ENCODE measurements at places on chromosomes 3 and 15.

GRCh38 chr3:52495777-52496602 lies 852 bp downstream of the STAB1 start:
- DNase-seq, result no peak

- no peak for DNase-seq
Measured at GRCh38 chr3:193560870-193561269, 6.2 kb upstream of the ATP13A4 start.

GRCh38 chr15:38217191-38217595 lies 35.4 kb upstream of the SPRED1 start:
- DNase-seq, result no peak

GRCh38 chr3:122996038-122996580 lies 31.5 kb downstream of the SEMA5B start:
- no peak for DNase-seq

- DNase-seq, result no peak
Measured at GRCh38 chr3:143280984-143281383, 161.4 kb downstream of the CHST2 start.

DNA sequence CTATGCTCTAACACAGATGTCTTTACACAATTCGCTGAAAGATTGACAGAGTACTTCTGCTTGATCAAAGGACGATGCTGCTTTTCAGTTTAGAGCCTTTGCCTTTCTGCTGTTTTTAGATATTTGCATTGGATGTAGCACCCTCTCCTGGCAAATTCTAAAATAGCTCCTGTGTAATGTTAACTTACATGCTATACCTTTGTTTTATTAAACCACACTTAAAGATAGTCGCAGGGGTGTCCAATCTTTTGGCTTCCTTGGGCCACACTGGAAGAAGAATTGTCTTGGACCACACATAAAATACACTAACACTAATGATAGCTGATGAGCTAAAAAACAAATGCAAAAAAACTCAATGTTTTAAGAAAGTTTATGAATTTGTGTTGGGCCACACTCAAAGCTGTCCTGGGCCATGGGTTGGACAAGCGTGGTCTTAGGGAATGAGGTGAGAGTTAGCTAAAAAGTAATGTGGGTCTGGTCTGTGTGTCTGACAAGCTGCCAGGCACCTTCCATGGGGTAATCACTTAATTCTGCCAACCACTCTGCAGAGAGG lies 62.9 kb downstream of the ATG7 start:
- DNase-seq, result peak; percentile 33

DNA sequence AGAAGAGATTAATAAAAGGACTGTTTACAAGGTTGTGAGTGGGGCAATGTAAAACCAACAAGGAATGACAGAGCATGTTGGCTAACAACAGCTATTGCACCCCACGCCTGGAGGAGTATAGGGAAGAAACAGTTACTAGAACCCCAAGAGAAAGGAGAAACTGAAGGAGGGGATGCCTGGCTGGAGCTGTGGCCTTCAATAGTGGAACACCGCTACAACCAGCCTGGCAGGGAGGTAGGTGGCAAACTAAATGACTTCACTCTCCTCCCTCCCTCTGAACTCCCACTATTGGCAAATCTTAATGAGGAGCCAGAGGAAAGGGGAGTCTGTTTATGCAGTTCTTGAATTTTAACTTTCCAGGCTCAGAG lies 7.2 kb upstream of the CD47 start:
- no peak for DNase-seq

DNA sequence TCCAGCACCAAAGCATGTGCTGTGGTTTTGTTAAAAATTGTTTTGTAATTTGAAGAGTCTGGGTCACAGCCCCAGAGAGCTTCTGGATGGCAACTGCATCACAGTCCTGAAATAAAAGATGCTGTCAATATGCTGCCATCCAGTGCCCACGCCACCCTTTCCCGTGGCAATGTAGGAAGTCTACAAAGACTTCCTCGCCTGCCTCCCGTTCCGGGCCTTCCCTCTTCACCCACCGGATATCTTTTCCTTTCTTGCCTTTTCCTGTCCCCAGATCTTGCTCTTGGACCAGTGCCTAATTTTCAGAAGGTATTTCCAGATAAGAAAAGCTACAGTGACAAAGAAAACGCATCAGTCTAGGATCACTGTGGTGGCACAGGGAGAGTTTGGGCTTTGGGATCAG lies 85.3 kb upstream of the RNU6-1 start:
- DNase-seq, result no peak

DNA sequence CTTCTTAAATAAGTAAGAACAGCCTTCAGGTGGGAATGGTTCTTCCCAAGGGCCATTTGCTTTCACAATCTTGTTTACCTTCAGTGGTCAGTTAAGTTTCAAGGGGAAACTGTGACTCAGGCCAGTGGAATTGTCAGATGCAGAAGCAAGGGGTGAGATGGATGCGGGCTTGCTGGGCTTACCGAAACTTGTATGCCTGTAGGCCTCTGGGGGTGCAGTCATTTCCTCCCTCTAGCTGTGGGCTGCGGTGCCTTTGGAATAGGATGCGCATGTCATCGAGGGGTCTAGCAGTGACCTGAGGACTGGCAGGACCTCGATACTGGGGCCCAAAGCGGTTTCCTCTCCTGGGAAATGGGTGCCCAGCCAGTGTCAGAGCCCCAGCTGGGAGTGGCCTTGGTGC lies 121.6 kb downstream of the EEFSEC start:
- peak; percentile 53 for DNase-seq

DNA sequence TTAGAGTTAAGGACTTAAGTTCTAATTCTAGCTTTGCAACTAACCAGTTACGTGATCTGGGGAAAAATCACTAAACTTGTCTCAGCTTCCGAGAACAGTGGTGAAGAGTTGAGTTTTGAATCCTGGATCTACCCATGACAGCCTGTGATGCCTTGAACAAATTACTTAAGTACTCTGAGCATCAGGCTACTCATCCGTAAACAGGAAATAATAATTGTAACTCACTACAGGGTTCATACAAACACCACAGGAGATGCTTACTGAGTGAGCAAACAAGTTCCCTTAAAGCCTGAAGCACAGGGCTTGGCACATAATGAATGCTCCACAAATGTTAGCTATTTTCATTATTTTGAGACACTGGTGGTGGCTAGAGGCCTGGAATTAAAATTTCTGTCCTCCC lies 158.8 kb downstream of the ERC2 start:
- no peak for DNase-seq

GRCh38 chr3:142053244-142053643 lies 96.1 kb downstream of the TFDP2 start:
- no peak for DNase-seq

GRCh38 chr3:71341721-71342120 lies 241.8 kb downstream of the FOXP1 start:
- peak; percentile 49 for DNase-seq

DNA sequence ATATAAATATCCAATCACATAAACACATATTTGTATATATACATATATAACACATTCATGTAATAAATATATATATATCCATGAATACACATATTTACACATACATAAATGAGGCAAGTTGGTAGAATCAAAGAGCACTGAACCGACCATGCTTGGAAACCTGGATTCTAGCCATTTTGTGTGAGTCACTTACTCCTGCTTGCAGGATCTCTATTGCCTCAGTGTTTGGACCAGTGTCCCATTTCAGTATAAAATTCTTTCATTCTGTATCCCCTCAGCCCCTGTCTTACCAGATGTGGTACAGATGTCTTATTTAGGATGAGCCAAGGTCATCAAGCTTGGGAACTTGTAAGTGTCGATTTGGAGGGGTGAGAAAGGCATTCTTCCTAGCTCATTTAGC lies 391.4 kb upstream of the FRG2C start:
- peak; percentile 11 for DNase-seq

GRCh38 chr15:65979837-65980236 lies 110.5 kb downstream of the RAB11A start:
- no peak for DNase-seq

- DNase-seq, result no peak
Measured at GRCh38 chr15:91572110-91572509, 281.4 kb upstream of the SLCO3A1 start.

- DNase-seq, result no peak
Measured at GRCh38 chr15:75348034-75348561, 1.3 kb downstream of the NEIL1 start.

- DNase-seq, result no peak
Measured at GRCh38 chr3:23068016-23068728, 135.0 kb upstream of the UBE2E2 start.

DNA sequence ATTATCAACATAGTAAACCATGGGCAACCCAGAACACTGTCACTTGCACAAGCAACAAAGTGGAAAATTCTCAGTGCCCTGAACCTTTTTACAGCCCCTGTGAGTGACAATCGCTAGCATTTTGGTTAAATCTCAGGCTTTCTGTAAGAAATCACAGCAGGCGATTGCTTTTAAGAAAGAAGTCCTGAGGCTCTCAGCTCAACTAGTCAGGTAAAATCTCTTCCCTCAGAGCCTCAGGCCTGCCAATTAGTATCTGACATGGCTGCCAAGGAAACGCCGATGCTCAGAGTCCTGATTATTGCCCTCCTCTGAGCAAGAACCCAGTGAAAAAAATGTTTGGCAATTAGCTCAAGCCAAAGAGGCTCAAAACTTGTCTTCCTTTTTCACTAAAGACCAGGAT lies 530.8 kb downstream of the DIPK2A start:
- no peak for DNase-seq

- DNase-seq, result no peak
Measured at GRCh38 chr3:194395778-194396538, 3.1 kb downstream of the GP5 start.

DNA sequence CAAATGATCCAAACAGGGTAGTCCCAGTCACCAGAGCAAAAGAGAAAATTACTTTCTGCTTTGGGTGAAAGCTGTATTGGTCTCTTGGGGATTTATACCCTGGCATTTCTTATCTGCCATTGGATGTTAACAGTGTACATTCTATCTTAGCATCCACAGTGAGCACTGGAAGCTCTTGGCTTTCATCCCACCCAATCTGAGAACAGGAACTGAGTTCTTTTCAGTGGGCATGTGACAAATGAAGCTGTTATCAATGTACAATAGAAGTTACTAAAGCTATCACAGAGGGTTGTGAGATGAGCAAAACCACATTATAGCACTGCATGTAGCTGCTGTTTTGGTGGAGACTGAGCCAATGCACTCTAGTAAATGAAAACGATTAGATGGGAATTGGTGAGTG lies 300.7 kb downstream of the TUSC7 start:
- DNase-seq, result no peak

GRCh38 chr15:94951538-94951937 lies 720.2 kb downstream of the MCTP2 start:
- no peak for DNase-seq

- DNase-seq, result no peak
Measured at GRCh38 chr15:51771773-51772172, 20.4 kb downstream of the TMOD2 start.

DNA sequence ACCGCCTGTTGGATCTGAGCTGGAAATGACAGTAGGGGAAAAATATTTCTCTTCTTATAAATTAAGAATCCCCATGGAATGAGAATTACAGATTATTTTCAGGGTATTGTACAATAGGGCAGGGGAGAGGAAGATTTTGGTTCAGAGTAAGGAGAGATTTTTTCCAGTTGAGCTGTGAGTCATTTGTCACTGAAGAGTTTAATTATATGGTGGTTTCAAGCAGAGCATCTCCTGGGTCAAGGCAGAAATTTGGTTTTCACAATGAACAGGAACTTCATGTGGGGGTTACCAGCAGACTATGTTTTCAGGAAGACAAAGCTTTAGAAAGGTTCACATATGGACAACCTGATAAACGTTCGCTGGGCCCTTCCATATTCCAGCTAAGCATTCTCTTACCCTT lies 182.8 kb upstream of the NR2E3 start:
- DNase-seq, result no peak

DNA sequence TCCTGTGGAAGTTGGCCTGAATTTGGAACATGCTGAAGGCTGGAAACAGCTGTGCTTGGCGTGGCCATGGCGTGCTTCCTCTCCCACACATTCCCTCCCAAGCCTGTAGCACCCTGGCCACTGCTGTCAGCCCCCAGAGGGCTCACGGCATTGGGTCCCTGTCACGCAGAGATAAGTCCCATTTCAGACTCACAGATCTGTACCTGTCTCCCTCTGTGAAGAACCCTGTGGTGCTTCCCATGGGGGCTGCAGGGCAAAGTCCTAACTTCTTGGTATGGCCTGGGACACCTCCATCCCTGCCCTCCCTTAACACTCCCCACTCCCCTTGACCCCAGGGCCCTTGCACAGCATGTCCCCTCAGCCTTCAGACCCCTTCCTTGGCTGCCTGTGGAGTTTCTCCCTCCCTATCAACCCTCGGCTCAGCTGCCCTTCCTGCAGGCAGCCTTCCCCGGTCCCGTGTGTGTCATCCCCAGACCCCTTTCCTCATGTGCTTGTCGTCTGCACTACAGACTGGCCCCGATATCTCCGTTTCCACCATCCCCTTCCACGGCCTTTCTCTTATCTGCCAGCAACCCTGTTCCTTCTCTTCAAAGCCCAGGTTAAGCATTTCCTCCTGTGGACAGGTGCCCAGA lies 28.6 kb downstream of the ABTB1 start:
- DNase-seq, result no peak

DNA sequence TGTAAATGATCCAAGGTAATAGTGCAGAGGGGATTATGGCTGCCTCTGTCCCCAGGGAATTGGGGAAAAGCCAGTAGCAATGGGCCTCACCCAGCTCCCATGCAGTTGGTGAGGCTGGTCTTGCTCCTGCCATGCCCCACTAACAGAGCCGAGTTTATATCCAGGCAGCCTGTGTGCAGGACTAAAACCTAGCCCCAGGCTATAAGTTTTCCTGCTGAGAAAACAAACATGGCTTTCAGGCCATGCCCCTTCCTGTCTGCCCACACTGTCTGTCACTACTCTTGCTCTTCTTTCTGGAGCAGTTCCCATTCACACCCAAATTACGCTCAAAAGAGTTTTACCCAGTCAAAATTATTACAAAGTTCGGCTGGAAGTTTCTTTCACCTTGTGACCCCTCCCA lies 73.5 kb upstream of the SPATA16 start:
- no peak for DNase-seq

- no peak for DNase-seq
Measured at GRCh38 chr15:88106074-88106473, 150.5 kb downstream of the NTRK3 start.

DNA sequence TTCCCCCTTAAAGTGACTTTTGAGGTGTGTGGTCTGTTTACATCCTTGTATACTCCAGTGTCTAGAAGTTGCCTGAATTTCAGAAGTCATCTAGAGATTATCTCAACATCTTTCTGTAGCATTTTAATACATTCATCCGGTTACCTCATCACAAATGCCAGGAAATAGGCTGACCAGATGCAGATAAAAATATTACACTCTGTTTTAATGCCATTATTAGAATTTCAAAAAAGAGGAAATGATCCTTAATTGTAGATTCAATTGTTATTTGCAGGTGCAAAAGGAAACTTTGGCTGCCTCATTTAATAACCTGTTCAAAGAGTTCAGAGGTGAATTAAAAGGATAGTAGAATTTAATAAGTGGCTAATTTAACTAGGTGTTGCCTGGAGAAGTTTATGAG lies 290.9 kb downstream of the C3orf38 start:
- no peak for DNase-seq

DNA sequence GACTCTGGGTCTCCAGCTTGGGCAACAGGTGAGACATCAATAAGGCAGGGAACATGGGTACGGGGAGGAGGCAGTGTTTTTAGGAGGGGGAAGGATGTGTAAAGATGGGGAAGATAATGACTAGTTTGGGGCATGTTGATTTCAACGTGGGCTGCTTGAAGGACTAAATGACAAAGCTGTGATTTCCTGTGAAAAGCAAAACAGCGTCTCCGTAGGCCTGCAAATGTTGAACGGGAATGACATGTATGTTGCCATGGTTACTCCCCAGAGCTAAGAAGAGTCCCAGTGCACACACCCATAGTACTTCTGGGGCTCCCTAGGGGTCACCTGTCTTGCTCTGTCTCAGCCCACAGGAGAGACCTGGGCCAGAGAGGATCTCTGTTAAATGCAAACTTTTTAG lies 71.3 kb upstream of the ETV5 start:
- DNase-seq, result no peak
